ENCODE measurements at places on chromosomes 7 and 10.

GRCh38 chr7:40763319-40764287 lies 628.8 kb downstream of the SUGCT start:
- ATAC-seq, result no peak

GRCh38 chr10:12455766-12456165 lies 106.4 kb downstream of the CAMK1D start:
- ATAC-seq, result no peak

DNA sequence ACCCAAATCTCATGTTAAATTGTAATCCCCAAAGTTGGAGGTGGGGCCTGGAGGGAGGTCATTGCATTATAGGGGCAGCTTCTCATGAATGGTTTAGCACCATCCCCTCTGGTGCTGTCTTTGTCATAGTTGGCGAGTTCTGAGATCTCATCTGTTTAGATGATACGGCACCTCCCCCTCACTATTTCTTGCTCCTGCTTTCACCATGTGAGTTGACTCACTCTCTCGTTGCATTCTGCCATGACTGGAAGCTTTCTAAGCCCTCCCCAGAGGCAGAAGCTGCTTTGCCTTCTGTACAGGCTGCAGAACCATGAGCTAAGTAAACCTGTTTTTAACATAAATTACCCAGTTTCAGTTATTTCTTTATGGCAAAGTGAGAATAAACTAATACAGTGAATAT lies 18.9 kb upstream of the ZNF138 start:
- no peak for ATAC-seq

DNA sequence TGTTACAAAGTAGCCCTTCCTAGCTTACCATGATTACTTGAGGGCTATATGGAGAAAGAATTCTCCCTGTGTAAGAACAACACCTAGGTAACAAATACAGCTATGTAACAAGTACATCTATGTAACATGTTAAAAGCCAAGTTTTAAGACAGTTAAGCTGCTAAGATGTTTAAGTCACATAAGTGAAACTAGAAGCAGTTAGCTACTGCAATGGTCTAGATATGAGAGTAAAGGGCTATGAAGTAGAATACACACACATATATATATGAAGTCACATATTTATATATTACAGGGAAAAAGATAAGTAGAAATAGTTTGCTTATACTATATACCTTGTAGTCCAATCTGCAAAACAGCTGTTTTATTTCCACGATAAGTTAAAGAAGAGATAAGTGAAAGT lies 14.4 kb downstream of the POT1 start:
- no peak for ATAC-seq

DNA sequence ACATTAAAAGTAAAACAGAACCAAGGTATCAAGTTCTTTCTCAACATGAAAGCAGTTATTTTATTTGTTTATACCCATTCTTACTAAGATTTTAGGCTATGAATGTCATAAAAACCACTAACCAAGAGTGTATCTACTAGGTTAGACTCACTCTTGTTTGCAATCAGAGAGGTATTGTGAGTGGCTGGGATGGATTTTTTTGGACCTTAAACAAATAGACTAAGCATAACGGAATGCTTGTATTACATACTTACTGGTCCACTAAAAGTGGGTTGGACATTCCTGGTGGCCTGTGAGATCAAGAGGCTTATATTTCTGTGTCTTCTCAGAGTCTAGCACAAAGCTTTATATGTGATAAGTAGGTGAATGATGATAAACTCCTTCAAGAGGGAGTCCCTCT lies 32.6 kb upstream of the CBLL1 start:
- ATAC-seq, result no peak

- no peak for ATAC-seq
Measured at GRCh38 chr10:69869291-69869961, 67.7 kb downstream of the COL13A1 start.
